NCI-H446 (cell line): ENCODE measurements at places on chromosomes 4 and X.

GRCh38 chr4:163484906-163485305, 9.6 kb upstream of the TMA16 start:
- DNase-seq: no peak

- DNase-seq: no peak
Measured at GRCh38 chr4:155543126-155543765, 123.4 kb upstream of the GUCY1A1 start.

GRCh38 chrX:34559325-34559724, 97.8 kb downstream of the TMEM47 start:
- DNase-seq: no peak

DNA sequence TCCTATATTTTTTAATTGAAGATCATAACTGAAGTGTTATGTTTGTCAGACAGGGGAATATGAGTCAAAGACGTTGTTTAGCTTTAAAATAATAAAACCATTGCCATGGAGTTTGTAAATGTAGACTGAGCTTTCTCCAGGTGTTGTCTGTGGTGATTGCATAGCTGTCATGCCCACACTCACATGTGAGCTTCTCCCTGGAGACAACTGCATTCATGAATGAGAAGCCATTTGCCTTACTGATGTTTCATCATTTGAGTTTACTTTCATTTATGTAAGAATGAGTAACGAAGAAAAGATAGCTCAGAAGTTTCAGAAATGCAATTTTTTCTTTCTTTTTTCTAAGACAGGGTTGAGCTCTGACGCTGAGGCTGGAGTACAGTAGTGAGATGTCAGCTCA, 339.1 kb downstream of the GALNTL6 start:
- DNase-seq: no peak

- peak; percentile 49 for DNase-seq
Measured at GRCh38 chrX:3443184-3443583, 96.7 kb upstream of the MXRA5 start.

DNA sequence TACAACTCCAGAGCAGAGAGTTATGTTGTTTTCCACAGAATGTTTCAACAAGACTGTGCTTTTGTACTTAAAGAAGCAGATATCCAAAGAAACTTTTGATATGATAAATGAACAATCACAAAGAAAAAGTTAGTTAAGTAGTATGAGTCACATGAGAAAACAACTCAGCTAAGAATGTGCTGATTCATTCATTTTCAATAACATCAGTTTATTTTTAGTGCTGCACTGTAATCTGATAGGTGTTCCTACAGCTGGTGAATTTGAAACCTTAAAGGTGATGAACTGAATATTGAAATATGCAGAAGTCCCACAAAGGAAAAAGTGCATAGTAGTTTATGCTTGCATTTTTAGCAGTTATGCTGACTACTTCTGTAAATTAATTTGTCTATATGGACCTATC, 180.3 kb upstream of the TENM3 start:
- no peak for DNase-seq

DNA sequence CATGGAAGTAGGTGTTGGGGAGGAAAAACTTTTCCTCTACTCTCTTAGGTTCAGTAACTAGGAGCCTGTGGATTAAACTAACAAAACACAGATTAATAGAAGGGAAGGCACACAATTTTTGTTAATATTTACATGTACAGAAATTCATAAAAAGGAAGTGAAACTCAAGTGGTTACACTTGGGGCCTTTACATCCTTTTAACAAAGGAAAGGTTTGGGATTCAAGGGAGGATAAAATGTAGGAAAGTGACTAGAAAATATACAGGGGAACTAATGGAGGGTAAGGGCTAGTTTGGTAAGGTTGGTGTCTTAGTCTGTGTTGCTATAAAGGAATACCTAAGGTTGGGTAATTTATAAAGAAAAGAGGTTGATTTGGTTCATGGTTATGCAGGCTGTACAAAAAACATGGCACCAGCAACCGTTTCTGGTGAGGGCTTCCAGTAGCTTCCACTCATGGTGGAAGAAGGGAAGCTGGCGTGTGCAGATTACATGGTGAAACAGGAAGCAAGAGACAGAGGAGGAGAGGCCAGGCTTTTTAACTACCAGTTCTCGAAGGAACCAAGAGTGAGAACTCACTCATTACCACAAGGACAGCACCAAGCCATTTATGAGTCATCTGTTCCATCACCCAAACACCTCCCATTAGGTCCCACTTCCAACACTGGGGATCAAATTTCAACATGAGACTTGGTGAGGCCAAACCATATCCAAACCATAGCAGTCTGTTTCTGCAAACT, 124.4 kb downstream of the CHRDL1 start:
- no peak for DNase-seq

DNA sequence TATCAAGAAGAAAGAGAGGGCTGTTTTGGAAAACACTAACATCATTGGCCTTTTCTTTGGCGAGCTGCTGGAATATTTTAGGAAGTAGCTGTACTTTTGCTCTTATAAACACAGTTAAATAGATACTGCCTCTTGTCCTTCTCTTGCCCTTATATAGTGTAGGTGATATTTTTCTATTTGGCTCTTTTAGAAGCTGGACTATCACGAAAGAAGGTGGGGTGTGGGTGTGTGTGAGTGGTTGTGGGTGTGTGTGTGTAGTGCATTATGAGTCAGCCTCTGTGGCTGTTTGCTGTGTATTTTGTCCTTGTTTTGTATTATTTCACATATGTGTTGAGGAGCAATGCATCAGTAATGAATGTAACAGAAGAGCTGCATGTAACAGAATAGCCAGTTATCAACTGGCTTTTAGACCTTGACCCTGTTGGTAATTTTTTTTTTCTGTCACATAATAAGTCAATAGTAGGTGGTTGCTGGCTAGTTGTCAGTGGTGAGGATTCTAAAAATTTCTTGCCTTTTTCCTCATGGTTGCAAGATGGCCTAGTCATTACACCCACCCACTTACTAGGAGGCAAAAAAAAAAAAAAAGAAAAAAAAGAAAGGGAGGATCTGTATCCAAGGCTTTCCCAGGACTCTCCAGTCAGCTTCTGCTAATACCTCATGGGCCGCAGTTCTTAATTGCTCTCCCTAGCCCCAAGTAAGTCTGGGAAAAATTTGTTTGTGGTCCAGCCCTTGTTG, 23.8 kb downstream of the ARHGAP10 start:
- no peak for DNase-seq

GRCh38 chr4:128847082-128847724, 37.7 kb downstream of the JADE1 start:
- DNase-seq: no peak

DNA sequence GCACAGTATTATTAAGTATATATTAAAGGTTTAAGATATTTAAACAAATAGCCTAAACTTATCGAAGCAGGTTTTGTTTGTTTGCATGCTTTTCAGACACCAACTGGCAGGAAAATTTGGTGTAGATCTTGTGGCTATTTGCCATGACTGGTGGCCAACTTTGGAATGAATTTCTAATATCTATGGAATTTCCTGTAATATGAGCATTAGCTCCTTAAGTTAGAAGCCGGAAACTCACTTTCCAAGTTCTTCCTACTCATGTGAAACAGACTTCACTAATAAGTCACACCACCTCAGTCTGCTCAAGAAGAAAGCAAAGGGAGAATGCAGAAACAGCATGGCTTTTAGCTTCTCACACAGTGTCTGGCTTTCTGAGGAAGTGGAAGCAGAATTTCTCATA, 563.9 kb downstream of the GRXCR1 start:
- no peak for DNase-seq

- no peak for DNase-seq
Measured at GRCh38 chr4:151659601-151660364, 101.0 kb downstream of the GATB start.

DNA sequence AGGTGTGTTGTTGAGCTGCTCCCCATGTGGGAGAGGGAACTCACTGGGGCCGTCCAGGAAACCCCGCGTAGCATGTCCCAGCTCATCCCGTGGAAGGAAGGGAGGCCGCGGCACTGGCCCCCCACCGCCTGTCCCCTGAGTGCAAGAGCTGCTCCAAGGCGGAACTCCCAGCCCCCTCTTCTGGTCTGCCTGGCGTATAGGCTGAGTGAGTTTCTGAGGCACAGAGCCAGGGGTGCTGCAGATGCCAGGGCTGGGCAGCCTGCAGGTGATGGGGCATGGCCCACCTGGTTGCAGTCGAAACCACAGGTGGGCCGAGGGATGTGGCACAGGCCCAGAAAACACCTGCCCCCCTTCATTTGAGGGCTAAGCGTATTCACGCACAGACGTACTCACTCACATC, 49.6 kb downstream of the ABLIM2 start:
- no peak for DNase-seq

- no peak for DNase-seq
Measured at GRCh38 chr4:112142182-112142581, 3.1 kb upstream of the FAM241A start.

GRCh38 chrX:131741103-131741581, 197.3 kb downstream of the OR13H1 start:
- DNase-seq: no peak

DNA sequence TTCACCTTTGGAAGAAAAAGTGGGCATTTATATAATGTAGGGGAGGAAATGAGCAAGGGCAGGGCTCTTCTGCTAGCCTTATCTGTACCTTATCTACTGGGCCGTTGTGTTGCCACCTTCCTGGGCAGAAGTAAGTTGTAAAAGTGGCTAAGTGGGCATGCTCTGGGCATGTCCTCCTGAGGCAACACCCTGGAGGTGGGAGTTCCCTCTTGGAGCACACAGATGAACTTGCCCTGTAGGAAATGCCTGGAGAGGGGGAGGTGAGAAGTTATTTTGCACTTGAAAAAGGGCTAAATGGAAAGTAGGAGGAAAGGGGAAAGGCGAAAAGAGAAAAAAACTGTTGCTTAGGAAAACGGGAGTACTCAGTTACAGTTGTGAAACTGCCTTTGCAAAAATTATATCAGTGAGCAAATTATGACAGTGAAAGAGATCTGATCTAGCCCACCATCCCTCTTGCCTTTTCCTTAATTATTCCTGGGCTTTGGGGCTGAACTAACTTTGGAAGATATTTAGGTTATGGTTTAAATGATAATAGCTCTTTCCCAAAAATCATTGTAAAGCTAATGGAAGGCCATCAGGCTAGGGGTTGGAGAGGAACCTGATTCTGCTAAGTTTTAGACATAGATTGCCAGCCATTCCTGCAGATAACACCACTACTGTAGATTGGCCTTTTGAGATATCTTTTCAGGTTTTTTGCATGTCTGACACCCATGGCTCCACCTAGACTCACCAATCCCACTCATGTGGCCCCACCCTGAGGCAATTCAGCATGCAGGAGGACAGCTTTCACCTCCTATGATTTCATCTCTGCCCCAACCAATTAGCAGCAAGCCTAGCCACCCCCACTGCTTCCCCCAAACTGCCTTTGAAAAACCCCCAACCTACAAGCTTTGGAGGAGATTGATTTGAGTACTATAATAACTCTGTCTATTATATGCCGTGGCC, 20.5 kb upstream of the ZNF81 start:
- DNase-seq: no peak

- DNase-seq: no peak
Measured at GRCh38 chr4:156971165-156971675, 379 bp downstream of the PDGFC start.

GRCh38 chr4:173910891-173911290, 372.6 kb downstream of the FBXO8 start:
- no peak for DNase-seq

GRCh38 chr4:158817562-158818296, 48.9 kb downstream of the FNIP2 start:
- no peak for DNase-seq

DNA sequence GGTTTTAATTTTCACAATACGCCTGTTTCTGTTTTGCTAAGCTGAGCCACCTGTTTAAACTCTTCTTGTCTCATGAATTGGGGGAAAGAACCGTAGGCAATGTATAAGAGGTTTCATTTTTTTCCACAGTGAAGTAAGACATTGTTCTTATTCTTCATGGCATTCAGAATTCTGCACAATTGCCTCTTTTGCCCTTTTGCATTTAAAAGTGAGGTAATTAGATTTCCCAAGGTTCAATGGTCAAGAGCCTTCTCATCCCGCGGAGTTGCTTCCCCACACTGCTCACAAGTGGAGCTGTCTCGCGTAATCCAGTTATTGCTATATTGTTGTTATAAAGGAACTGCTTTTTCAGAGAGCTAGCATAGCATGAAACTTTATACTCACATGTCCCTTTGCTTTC, 90.9 kb upstream of the SPRY1 start:
- DNase-seq: no peak

GRCh38 chrX:50206753-50207152, 2.2 kb downstream of the CCNB3 start:
- no peak for DNase-seq

DNA sequence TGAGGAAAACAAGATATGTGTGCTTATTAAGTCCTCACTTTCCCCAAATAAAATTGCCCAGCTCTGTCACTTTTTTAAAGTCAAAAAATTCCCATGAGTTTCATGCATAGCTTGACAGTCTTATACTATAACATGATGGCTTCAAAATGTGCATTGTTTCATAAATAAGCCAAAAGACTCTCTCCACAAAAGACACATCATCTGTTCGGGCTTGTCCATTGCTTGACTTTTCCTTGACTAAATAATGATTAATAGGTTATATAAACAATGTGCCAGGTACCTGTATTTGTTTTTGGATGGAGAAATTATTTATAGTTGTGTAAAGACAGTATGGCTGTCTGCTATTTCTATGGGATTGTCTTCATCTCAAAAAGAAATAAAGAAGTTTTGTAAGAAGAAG, 329.2 kb upstream of the KLF3 start:
- no peak for DNase-seq

GRCh38 chr4:112895811-112896608, 153.4 kb upstream of the ANK2 start:
- DNase-seq: peak; percentile 44

- DNase-seq: no peak
Measured at GRCh38 chr4:74967324-74967723, 34.4 kb downstream of the PARM1 start.

DNA sequence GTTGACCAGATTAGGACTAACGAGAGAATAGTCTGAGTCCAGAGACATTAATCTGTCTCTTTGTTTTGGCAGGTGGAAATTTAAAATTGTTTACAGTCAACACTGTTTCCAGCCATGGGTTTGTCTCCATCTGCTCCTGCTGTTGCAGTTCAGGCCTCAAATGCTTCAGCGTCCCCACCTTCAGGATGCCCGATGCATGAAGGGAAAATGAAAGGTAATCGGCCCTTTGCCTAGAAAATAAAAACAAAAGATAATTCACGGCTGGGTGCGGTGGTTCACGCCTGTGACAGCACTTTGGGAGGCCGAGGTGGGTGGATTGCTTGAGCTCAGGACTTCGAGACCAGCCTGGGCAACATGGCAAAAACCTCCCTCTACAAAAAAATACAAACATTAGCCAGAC, 815 bp downstream of the HCCS start:
- no peak for DNase-seq

DNA sequence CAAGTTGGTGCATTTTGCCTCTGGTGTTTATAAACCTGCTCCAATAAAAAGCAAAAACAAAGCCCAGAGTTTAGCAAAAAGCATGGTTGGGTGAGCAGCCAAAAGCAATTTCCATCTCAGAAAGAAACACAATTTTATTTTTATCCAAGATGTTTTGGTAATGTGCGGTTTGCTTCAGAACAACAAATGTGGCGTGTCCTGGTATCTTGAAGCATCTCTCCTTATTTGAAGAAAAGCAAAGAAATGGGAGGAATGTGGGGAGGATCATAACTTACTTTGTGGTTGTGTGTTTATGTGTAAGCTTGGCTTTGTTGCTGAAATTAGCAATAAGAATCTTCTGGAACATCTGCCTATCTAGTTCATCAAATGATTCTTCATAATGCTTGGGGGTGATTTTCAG, 88.3 kb upstream of the DDX3X start:
- DNase-seq: no peak

- no peak for DNase-seq
Measured at GRCh38 chr4:85050736-85051135, 84.2 kb upstream of the WDFY3 start.
